B cell (primary cell): ENCODE measurements at places on chromosomes 4 and X. TPM values are rescaled to one million over a fixed set of nuclear protein-coding genes. Genes with fewer than 3 reads are reported as not detected.

DNA sequence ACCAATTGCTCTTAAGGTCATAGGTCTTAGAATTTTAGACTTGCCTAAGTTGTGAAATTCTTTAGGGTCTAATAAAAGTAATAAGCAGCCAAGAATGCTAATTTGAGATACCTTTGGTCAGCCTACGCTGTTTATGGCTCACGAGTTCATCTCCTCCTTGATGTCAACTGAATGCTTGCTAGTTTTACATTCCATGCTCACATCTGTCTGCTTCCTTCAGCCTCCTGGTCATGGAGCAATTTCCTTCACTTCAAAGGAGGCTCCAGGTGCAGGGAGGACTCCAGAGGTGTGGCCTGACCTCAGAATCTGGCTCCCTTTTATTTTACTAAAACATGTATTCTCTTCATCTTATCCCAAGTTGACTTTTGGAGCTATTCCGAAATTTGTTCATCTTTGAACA, 23.3 kb upstream of the LNX1 start:
- no peak for DNase-seq
- no peak overlapping the region for H3K27ac ChIP-seq
- H3K27me3 ChIP-seq, result no peaks in the 10 kb centered on the region
- no peaks in the 10 kb centered on the region for H3K4me1 ChIP-seq

Gene C4orf51
- not detected in 2 replicates for total RNA-seq

DNA sequence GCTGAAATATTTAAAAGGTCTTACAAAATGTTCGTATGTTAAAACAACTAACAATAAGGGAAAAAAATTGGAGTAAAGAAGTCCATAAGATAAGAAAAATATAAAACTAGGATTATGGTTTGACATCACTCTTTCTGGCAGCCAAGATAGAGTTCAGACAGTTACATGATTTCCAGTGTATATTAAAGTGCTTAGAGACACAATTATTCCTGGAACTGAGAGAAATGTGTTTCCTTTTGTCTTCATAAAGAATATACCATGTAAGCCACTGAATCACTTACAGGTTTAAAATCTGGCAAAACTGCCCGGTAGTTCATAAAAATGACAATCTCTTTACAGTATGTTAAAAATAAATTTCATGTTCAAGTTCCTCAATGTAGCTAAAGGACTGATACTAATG, 538.7 kb upstream of the ATOH1 start:
- DNase-seq, result no peak
- H3K4me3 ChIP-seq, result no peak overlapping the region
- no peaks in the 10 kb centered on the region for H3K27me3 ChIP-seq
- H3K4me1 ChIP-seq, result no peaks in the 10 kb centered on the region
- H3K27ac ChIP-seq, result no peak overlapping the region

DNA sequence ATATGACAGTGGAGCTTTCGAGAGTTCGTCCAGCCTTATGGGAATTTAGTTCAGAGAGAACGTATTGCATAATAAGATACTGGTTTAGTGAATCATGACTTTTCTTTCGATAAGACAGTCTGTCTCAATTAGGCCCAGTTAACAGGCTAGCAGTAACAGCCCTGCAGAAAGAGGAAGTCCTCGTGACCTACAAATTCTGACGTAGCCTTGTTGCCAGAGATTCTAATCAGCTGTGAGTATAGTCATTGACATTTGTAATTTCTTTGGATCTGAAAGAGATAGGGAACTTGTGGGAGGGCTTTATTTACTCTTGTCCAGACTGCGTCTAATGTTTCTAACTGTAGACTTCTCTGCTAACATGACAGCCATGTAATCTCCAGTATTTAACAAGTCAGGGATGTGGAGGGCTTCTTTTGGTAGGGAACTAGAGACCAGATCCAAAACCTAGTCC, 15.8 kb downstream of the ART3 start:
- peaks cover 4% of the 10 kb centered on the region for H3K4me1 ChIP-seq
- peak overlapping the region; percentile 23 for H3K27ac ChIP-seq
- H3K4me3 ChIP-seq, result no peak overlapping the region
- DNase-seq, result peak; percentile 80

Gene REELD1
- total RNA-seq, result 2.6 and 6.0 TPM in 2 replicates

DNA sequence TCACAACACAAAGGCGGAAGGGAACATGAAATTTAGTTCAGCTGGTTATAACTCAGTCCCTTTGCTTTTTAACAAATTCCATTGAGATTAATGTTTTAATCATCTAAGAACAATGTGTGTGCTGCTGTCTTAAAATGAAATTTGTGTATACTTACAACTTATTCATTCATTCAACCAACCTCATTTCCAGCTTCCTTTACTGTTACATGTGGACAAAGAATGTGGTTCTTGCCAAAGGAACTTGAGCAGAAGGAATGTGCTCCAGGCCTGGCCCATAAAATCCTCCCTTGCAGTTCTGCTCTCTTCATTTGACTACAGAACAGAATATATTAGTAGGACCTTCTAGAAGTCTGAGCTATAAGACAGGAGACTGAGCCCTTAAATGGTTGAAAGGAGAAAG, 176.8 kb upstream of the GLRA2 start:
- no peaks in the 10 kb centered on the region for H3K36me3 ChIP-seq
- H3K27me3 ChIP-seq, result no peaks in the 10 kb centered on the region
- H3K4me3 ChIP-seq, result no peak overlapping the region
- no peaks in the 10 kb centered on the region for H3K4me1 ChIP-seq

GRCh38 chr4:144611850-144612249, 34.1 kb upstream of the HHIP start:
- DNase-seq, result no peak
- H3K27ac ChIP-seq, result no peak overlapping the region
- no peaks in the 10 kb centered on the region for H3K36me3 ChIP-seq
- H3K4me3 ChIP-seq, result no peak overlapping the region

Gene ABCE1
- 46.2 and 51.0 TPM in 2 replicates for total RNA-seq

GRCh38 chr4:83516042-83516772, 19.7 kb upstream of the GPAT3 start:
- H3K27me3 ChIP-seq, result no peaks in the 10 kb centered on the region
- H3K4me3 ChIP-seq, result no peak overlapping the region
- H3K36me3 ChIP-seq, result no peaks in the 10 kb centered on the region
- H3K27ac ChIP-seq, result no peak overlapping the region

GRCh38 chr4:183205709-183206108, 106.7 kb downstream of the WWC2 start:
- no peaks in the 10 kb centered on the region for H3K4me1 ChIP-seq
- DNase-seq, result no peak
- H3K36me3 ChIP-seq, result no peaks in the 10 kb centered on the region

GRCh38 chr4:25448379-25449109, 71.5 kb downstream of the ANAPC4 start:
- no peaks in the 10 kb centered on the region for H3K27me3 ChIP-seq
- H3K4me1 ChIP-seq, result no peaks in the 10 kb centered on the region
- no peak overlapping the region for H3K4me3 ChIP-seq
- no peaks in the 10 kb centered on the region for H3K36me3 ChIP-seq
- no peak overlapping the region for H3K27ac ChIP-seq

Gene TEX13C
- not detected in 2 replicates for total RNA-seq

Gene CT47B1
- total RNA-seq, result not detected in 2 replicates

DNA sequence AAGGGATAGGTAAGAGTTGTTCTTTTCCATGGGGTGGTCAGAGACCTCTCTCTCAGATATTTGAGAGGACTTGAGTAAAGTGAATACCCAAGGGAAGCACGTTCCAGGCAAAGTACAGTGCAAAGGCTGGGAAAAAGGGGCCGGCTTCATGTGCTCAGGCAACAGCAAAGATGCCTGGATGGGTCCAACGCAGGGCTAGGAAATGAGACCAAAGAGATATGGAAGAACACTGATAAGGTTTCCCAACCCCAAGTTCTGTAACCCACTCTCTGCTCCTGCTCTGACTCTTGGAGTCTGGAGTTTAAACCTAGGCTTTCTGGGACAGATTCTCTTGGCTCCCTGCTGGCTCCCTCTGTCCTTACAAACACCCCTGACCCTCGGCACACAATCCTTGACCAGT, 36.2 kb upstream of the PROM1 start:
- no peak overlapping the region for H3K4me3 ChIP-seq
- peaks cover 14% of the 10 kb centered on the region for H3K4me1 ChIP-seq
- H3K27me3 ChIP-seq, result no peaks in the 10 kb centered on the region
- no peak overlapping the region for H3K27ac ChIP-seq

Gene C1QTNF7
- not detected in 2 replicates for total RNA-seq

Gene SLC9A6
- 14.5 and 15.2 TPM in 2 replicates for total RNA-seq

GRCh38 chrX:66012094-66012534, 27.8 kb downstream of the VSIG4 start:
- no peaks in the 10 kb centered on the region for H3K36me3 ChIP-seq
- H3K27ac ChIP-seq, result peak overlapping the region; percentile 80
- H3K4me3 ChIP-seq, result no peak overlapping the region
- H3K27me3 ChIP-seq, result no peaks in the 10 kb centered on the region

DNA sequence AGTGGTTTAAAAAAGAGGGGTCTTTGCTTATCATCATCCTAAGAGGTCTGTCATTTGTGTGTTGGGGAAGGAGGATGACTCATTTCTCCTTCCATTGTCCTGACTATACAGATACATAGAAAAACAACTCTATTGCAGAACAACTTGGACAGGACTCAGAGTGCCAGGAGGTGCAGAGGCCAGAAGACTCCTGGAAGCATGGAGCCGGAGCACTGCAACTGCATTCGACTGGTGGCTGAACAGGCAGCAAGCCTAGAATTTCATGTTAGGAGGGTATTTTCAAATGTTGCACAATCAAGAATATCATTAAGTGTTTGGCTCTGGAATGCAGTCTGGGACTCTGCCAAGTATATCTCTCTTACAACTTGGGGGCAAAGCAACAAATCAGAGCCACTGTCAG, 35.0 kb upstream of the MAML3 start:
- no peaks in the 10 kb centered on the region for H3K4me1 ChIP-seq
- no peak overlapping the region for H3K27ac ChIP-seq
- H3K4me3 ChIP-seq, result no peak overlapping the region
- no peak for DNase-seq

DNA sequence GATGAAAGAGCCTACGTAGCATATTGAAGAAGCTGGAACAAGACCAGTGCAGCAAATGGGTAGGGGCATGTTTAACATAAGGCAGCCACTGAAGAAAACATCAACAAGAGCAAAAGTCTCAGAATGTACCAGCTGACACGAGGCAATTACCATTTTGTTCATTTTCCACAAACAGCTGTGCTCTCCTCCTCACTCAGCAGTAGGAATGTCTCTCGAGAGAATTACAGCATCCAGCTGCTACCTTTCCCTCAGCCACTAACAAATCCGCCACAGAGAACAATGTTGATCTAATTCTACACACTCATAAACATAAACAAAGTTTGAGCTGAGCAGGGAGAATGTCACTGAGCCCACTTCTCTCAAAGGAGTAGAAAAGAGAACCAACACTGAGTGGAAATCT, 68.0 kb downstream of the OPHN1 start:
- no peak for DNase-seq
- no peaks in the 10 kb centered on the region for H3K27me3 ChIP-seq
- H3K27ac ChIP-seq, result no peak overlapping the region
- no peaks in the 10 kb centered on the region for H3K4me1 ChIP-seq
- no peak overlapping the region for H3K4me3 ChIP-seq
